ENCODE measurements at places on chromosomes 3 and 15. TPM values are rescaled to one million over a fixed set of nuclear protein-coding genes. Genes with fewer than 3 reads are reported as not detected.

The POTEB2 gene
- not detected for polyA plus RNA-seq

The CHDH gene
- 0.33 TPM for polyA plus RNA-seq

The DLEC1 gene
- 0.02 TPM for polyA plus RNA-seq

The CGNL1 gene
- polyA plus RNA-seq = 0.23 TPM

The CMTM7 gene
- polyA plus RNA-seq = 50.1 TPM

DNA sequence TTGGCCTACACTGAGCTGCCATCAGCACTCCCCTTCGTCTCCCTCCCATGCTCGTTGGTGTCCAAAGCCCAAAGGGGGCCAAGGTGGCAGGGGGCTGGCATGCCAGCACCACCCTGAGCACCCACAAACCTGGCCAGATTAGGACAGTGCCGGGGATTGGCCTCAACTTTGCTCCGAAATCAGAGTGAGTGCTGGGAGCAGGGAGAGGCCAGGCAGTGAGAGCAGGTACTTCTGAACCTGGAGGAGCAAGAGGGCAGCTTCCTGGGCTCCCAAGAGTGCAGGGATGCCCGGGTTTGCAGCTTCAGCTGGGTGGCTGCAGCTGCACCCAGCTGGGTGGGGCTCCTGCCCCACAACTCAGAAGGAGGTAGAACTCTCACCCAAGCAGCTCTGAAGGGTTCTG lies 563.0 kb downstream of the SI start:
- no peaks in the 10 kb centered on the region for H3K4me1 ChIP-seq
- H3K27me3 ChIP-seq = no peaks in the 10 kb centered on the region
- H3K36me3 ChIP-seq = no peaks in the 10 kb centered on the region
- H3K4me3 ChIP-seq = no peak overlapping the region
- H3K27ac ChIP-seq = no peak overlapping the region

- H3K27ac ChIP-seq = no peak overlapping the region
- H3K36me3 ChIP-seq = no peaks in the 10 kb centered on the region
- DNase-seq = no peak
- H3K4me3 ChIP-seq = no peak overlapping the region
Measured at GRCh38 chr3:70919661-70920060, 607.2 kb upstream of the MDFIC2 start.

DNA sequence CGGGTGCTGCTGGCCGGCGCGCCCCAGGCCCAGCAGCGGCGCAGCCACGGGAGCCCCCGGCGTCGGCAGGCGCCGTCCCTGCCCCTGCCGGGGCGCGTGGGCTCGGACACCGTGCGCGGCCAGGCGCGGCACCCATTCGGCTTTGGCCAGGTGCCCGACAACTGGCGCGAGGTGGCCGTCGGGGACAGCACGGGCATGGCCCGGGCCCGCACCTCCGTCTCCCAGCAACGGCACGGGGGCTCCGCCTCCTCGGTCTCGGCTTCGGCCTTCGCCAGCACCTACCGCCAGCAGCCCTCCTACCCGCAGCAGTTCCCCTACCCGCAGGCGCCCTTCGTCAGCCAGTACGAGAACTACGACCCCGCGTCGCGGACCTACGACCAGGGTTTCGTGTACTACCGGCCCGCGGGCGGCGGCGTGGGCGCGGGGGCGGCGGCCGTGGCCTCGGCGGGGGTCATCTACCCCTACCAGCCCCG lies 777 bp downstream of the LOXL1 start:
- no peaks in the 10 kb centered on the region for H3K27me3 ChIP-seq
- H3K4me1 ChIP-seq = peaks cover 32% of the 10 kb centered on the region
- peak overlapping the region; percentile 49 for H3K4me3 ChIP-seq
- H3K36me3 ChIP-seq = no peaks in the 10 kb centered on the region
- H3K27ac ChIP-seq = peak overlapping the region; percentile 98
- DNase-seq = no peak

DNA sequence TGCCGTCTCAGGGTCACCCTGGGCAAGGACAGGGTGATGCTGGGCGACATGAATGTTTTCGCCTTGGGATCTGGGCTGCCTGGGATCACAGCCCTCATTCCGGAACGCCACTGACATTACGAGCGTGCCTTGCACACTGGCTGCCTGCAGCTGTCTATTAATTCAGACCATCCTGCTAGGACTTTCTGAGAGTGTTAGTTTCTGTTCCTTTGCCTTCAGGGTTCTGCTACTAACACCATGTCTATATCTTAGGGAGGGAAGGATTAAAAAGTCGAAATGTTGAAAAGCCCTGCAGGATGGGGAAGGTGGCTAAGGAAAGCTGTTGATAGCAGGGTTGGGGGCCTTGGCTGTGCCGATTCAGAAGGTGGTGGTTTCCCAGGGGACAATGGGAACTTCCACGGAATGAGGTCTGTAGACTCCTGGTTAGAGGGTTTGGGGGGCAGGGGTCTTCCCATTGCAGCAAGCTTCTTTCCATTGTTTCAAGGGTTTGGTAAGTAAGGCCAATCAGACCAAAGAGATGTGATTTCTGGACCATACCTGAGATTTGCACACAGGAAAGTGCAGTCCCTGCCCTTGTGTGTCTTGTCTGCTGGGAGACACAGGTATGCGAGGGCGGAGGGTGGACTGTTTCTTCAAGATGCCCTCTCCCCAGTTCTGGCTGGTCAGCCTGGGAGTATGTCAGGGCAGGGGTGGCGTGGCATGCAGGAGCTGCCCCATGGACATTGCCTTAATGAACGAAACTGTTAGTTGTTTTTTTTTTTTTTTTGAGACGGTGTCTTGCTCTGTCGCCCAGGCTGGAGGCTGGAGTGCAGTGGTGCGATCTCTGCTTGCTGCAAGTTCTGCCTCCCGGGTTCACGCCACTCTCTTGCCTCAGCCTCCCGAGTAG lies 50.9 kb downstream of the RGMA start:
- no peaks in the 10 kb centered on the region for H3K27me3 ChIP-seq
- H3K4me1 ChIP-seq = no peaks in the 10 kb centered on the region

GRCh38 chr3:62876064-62876463 lies 848 bp upstream of the CADPS start:
- H3K36me3 ChIP-seq = no peaks in the 10 kb centered on the region
- H3K4me1 ChIP-seq = peaks cover 15% of the 10 kb centered on the region
- no peak overlapping the region for H3K27ac ChIP-seq
- H3K27me3 ChIP-seq = no peaks in the 10 kb centered on the region
- DNase-seq = peak; percentile 2

- H3K4me1 ChIP-seq = peaks cover 28% of the 10 kb centered on the region
- no peak overlapping the region for H3K4me3 ChIP-seq
- H3K27me3 ChIP-seq = no peaks in the 10 kb centered on the region
Measured at GRCh38 chr3:70855149-70855548, 542.7 kb upstream of the MDFIC2 start.

GRCh38 chr15:77712438-77712837 lies 79.7 kb upstream of the LINGO1 start:
- 0 out of 2 replicates have a peak, but pooled peaks cover 3% of the 10 kb centered on the region for H3K27me3 ChIP-seq
- H3K4me1 ChIP-seq = peaks cover 5% of the 10 kb centered on the region
- H3K36me3 ChIP-seq = no peaks in the 10 kb centered on the region
- H3K4me3 ChIP-seq = no peak overlapping the region
- H3K27ac ChIP-seq = no peak overlapping the region

DNA sequence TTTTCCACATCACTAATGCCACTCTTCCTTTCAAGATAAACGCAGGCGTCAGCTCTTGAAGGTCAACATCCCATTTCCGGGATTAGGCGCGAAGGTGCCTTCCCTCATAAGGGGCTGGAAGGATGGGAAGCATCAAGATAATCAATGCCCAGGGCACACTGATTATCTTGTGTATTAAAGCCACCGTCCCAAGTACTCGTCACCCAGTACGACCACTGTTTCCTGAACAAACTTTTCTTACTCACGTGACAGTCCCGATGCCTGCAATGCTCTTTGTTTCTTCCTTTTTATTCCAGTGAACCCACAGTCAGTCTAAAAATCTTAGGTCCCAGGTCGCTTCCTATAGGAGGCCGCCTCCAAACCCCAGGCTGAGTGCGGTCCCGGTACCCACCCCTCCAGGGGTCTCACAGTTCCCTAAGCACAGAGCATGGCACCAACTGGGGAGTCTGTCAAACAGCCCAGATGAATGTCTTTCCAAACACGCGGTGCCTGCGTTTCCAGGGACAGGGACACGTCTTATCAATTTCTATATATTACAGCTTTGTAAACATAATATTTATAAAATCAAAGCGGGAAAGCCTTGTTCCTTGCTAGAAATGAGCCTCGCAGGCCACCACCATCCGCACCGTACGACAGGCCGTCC lies 589 bp downstream of the ANAPC13 start:
- H3K36me3 ChIP-seq = peaks cover 25% of the 10 kb centered on the region
- peaks cover 12% of the 10 kb centered on the region for H3K4me1 ChIP-seq
- H3K27me3 ChIP-seq = no peaks in the 10 kb centered on the region
- DNase-seq = peak; percentile 63
- peak overlapping the region; percentile 98 for H3K27ac ChIP-seq

- H3K4me1 ChIP-seq = no peaks in the 10 kb centered on the region
- no peak for DNase-seq
- H3K4me3 ChIP-seq = no peak overlapping the region
- H3K36me3 ChIP-seq = no peaks in the 10 kb centered on the region
- no peak overlapping the region for H3K27ac ChIP-seq
- no peaks in the 10 kb centered on the region for H3K27me3 ChIP-seq
Measured at GRCh38 chr3:31029706-31030105, 135.2 kb upstream of the GADL1 start.

- H3K4me3 ChIP-seq = no peak overlapping the region
- H3K4me1 ChIP-seq = peaks cover 3% of the 10 kb centered on the region
- H3K27ac ChIP-seq = peak overlapping the region; percentile 63
- DNase-seq = no peak
Measured at GRCh38 chr3:139309880-139310279, 33.9 kb upstream of the MRPS22 start.

- no peak for DNase-seq
- H3K4me3 ChIP-seq = no peak overlapping the region
- H3K36me3 ChIP-seq = no peaks in the 10 kb centered on the region
- H3K27ac ChIP-seq = no peak overlapping the region
Measured at GRCh38 chr15:69275074-69275670, 23.5 kb upstream of the PAQR5 start.

- no peaks in the 10 kb centered on the region for H3K27me3 ChIP-seq
- DNase-seq = no peak
- H3K4me1 ChIP-seq = no peaks in the 10 kb centered on the region
- H3K36me3 ChIP-seq = no peaks in the 10 kb centered on the region
Measured at GRCh38 chr3:4934050-4934449, 45.2 kb upstream of the BHLHE40 start.

- H3K27me3 ChIP-seq = no peaks in the 10 kb centered on the region
- DNase-seq = no peak
- H3K36me3 ChIP-seq = no peaks in the 10 kb centered on the region
- H3K4me3 ChIP-seq = no peak overlapping the region
- H3K4me1 ChIP-seq = peaks cover 10% of the 10 kb centered on the region
Measured at GRCh38 chr3:99783011-99783573, 34.6 kb upstream of the CMSS1 start.

- no peaks in the 10 kb centered on the region for H3K36me3 ChIP-seq
- no peak overlapping the region for H3K27ac ChIP-seq
- H3K4me3 ChIP-seq = no peak overlapping the region
- H3K27me3 ChIP-seq = peaks cover 14% of the 10 kb centered on the region
- no peaks in the 10 kb centered on the region for H3K4me1 ChIP-seq
- no peak for DNase-seq
Measured at GRCh38 chr3:151351219-151351618, 21.9 kb upstream of the P2RY13 start.

- no peak overlapping the region for H3K4me3 ChIP-seq
- no peaks in the 10 kb centered on the region for H3K4me1 ChIP-seq
- H3K27ac ChIP-seq = peak overlapping the region; percentile 56
Measured at GRCh38 chr15:91522605-91523332, 330.7 kb upstream of the SLCO3A1 start.
